Lower lobe of right lung (tissue), 2 donors: ENCODE measurements at places on chromosomes 3 and 15. TPM values are rescaled to one million over a fixed set of nuclear protein-coding genes. Genes with fewer than 3 reads are reported as not detected.

DNA sequence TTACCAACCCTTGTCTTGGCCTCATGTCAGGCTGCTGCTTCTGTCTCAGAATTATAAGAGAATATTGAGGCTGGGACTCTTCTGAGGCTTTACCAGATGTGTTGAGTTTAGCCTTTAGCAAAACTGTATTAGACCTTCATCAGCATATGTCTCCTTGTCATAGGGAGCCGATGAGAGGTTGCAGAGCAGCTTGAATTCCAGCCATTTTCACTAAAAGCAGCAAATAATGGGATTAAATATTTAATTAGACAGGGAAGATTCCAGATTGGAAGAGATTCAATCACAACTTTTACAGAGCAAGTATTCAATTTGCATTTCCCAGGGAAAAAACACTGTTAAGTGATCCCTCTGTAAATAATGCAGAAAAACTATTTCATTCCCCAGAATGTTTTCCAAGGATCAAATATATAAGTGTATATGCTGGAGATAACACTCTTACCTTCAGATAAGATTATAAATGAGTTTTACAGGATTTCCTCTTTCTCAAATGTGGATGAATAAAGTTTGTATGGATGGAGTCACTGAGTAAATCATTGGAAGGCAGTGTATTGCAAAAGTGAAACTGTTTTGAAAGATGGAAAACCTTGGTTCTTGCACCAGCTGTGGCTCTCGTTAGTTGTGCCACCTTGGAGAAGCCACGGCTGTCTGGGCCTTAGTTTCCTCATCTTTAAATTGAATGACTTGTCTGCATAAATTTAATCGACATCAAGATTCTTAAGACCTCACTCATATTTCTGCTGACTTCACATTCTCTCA is 466.4 kb upstream of the SGO1 start:
- no peak for DNase-seq

GRCh38 chr15:81268881-81269601 is 54.9 kb downstream of the STARD5 start:
- no peak for DNase-seq

GRCh38 chr3:181695661-181696491 is 15.8 kb upstream of the SOX2 start:
- DNase-seq, result peak; percentile 51

DNA sequence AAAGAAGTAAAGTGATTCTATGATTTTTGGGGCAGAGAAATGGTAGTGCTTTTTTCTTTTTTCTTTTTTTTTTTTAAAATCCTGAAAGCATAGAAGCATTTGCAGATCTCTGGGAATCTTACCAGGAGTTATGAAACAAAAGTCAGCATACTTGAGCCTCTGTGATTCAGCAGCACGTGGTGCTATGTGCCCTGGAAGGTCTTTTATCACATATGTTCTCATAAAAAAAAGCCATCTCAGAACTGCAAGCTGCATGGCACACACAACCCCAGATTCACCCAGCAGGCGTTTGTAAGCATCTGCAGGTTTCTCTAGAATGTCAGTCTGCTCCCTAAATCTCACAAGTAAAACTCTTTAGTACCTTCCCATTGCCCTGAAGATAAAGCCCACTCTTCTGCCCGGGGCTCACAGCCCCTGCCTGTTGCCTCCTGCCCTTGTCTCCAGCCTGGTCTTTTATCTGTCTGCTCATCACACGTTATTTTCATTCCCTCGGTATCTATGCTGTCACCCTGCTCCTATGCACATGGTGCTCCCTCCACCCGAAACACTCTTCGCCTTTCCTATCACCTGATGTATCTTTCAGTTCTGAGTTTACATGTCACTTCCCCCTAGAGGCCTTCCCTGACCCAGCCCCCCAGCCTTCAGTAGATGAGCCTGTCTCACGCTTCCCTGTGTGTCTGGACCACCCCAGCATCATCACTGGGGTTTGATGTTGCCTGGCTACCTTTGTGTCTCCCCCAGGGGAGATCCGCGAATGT is 72.4 kb downstream of the CHDH start:
- no peak for DNase-seq

DNA sequence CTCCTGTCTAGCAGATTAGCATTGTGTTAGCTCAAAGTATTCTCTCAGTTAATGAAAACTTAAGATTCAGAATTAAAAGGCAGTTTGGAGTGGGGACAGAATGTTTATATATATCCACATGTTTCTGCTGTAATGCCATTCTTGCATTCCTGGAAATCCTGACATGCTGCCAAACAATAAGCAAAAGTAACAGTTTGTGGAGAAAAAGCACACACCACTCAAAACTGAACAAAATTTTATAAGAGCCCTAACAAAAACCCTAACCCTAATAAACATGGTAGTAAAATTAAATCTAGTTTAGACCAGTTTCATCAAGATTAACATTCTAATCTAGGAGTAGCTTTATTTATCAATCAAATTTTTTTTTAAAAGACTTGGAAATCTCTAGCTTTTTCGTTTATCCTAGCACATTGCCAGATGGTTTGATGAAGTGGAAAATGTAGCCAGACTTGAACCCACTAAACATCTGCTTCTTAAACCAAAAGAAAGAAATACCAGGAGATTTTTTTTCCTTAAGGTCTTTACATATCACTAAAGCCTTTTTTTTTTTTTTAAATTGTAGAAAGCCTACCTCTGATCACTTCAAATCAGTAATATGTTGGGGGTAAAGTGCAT is 3.7 kb downstream of the TCAIM start:
- DNase-seq, result no peak

DNA sequence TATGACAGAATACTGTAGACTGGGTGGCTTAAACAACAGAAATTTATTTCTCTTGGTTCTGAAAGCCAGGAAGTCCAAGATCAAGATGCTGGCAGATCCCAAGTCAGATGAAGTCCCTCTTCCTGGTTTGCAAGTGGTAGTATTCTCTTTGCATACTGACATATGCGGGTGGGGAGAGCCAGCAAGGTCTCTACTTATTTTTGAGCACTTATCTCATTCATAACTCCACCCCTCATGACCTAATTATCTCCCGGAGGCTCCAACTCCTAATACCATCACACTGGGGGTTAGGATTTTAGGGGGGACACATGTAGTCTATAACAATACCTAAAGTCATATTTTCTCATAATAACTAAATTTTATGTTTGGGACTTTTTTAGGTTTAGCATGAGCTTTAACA is 65.3 kb downstream of the BLM start:
- DNase-seq, result no peak

- no peak for DNase-seq
These were observed 55.5 kb downstream of the ITGB5 start for GRCh38 chr3:124831628-124832199.

DNA sequence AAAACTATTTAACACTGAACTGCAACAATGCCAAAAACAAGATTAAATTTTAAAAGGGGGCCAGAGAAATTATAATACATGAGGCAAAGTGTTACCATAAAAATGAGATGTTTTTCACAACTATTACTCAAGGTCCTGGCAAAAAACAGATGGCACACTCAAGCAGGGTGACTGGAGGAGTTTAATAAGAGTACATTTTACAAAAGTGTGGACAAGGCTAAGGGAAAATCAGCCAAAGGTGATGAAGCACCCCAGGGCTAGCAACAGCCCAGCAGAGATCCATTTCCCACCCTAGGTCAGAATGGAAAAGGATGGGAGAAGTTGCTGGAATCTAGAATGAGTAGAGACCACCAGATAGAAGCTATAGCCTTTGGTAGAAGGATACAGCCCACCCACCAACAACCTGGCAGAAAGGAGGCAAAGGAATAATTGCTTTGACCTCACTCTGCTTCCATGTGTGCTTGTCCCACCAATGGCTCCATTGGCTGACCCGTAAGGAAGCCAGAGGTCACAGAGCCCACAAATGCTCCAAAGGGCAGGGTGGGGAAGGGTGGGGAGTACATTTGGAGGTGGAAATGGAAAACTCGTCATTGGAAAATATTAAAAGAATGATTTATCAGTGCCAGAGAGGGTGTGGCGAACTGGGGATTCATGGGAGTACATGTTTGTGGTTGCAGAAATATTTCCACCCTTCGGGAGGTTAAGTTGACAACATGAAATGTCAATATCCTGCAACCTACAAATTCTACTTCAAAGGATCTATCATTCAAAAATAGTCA is 161.0 kb upstream of the UBE2E2 start:
- DNase-seq, result no peak

- DNase-seq, result no peak
These were observed 24.0 kb upstream of the BSN start for GRCh38 chr3:49530231-49530630.

DNA sequence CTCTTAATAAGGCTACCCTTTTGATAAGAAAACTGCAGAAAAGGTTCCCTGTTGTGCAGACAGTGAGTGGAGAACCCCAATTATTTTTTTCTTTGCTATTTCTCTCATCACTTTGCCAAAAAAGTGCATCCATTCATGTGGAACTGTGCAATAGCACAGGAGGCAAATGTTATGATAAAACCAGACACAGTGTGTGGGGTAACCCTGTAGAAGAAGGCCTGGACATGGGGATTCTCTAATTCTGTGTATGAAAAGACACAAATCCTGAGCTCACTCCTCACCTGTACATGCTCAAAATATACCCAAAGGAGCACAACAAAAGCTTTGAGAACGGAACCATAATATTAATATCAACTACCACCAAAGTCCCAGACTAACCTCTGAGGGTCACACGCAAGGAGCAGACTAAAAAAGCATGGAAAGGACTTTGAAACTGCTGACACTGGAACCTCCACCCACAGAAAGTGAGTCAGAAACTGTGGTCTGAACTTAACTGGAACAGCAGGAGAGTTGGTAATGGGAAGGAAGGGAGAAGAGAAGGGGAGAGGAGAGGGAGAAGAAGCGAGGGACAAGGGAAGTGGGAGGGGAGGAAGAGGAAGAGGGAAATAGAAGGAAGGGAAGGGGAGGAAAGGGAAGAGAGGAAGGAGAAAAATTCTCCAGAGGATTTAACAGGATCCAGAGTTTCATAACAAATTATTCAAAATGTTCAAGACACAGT is 299.9 kb downstream of the TBC1D5 start:
- DNase-seq, result no peak

DNA sequence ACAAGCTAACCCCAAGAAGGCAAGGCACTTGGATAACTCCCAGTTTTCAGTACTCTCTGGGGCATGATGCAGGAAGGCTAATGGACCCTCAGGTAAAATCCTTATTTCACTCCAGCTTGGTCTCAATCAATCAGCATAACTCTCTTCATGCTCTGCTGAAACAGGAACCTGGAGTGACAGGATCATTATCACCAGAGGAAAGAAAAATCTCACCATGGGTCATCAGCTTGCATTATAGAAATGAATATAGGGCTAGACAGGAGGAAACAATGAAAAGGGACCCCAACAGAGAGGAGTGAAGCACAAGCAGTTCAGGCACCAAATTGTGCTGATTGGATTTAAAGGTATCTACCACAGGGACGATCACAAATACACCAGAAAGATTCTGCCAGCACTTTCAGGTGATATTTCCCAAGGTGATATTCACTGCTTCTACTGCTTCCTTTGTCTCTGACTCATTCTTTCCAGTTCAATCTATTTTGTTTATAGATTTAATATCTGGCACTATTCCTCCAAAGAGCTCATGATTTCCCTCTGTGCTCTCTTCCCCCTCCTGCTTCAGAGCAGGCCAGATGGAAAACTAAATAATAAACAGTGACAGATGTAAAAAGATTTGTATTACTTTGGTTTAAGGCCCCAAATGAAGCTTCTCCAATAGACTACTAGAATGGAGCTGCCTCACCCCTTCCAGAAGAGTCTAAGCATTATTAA is 22.9 kb upstream of the THUMPD3 start:
- no peak for DNase-seq

- DNase-seq, result no peak
These were observed 63.4 kb upstream of the CSPG4 start for GRCh38 chr15:75776065-75776423.

- no peak for DNase-seq
These were observed 9.5 kb upstream of the ADAMTSL3 start for GRCh38 chr15:83644439-83644838.

GRCh38 chr15:72859757-72860145 is 76.2 kb upstream of the ADPGK start:
- no peak for DNase-seq

- DNase-seq, result no peak
These were observed 627.1 kb downstream of the ROBO1 start for GRCh38 chr3:79140708-79141107.

DNA sequence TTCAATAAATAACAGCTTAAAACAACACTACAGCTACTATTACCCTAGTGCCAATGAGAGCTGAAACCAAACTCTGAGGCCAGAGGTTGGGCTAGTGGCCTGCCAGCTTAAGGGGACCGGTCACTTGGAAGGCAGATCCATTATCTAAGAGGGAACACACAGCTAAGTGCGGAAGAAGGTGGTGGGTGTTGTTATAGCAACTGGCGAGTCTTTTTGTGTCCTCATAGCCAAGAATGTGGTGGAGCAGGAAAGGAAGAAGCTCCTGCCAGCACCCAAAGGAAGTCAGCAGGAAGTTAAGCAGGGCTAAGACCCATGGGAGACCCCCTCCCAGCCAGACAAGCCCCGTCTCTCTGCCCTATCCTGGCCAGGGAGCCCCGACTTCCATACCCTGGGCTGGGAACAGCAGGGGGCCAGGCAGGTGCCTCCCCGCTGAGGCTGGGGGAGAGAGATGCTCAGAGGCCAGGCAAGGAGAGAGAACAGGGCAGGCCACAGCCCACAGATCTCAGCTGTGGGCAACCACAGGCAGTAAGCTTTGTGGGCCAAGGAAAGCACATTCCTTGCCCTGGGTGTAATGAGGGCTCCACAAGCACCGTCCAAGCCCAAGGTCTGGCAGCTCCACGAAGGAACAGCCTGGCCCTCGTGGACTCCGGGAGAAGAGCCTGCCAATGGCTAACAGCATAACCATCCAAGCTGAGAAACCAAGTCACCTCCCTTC is 34.0 kb upstream of the HRH1 start:
- no peak for DNase-seq

DNA sequence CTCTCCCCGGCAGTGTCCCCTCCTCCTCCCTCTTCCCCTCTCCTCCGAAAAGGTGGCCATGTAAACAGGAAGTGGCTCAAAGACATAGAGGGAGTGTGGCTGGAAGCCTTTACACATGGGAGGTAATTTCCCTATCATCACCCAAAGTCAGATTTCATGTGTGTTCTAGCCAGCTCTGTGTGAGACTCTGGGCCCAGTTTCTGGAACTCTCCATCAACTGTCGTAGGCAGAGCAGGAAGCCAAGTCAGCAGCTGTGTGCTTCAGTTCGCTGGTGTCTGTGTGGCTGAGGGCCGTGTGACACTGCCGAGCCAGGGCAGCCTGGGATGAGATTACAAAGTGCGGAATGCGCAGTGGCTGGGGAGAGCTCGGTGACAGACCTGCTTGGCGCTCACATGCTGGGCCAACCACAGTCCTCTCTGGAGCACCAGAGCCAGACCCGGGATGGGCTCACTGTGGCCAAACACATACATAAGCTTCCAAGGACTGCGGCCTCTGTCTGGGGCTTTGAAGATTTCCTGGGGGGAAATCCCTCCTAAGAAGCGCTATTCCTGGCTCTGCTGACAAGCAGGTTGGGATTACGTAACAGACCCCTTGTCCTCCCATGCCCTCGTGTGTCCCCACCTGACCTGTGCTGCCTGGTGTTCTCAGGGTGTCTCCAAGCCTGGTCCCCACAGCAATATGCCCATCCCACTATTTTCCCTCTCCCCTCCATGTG is 50.7 kb downstream of the UMPS start:
- DNase-seq, result peak; percentile 61

GRCh38 chr15:26182441-26182840 is 319.3 kb upstream of the ATP10A start:
- DNase-seq, result no peak

GPR87 gene
- 0.24 TPM for total RNA-seq

ACTRT3 gene
- total RNA-seq, result 0.92 TPM

LPCAT4 gene
- total RNA-seq, result 37.0 TPM

TMEM40 gene
- total RNA-seq, result 1.0 TPM

SUCLG2 gene
- 50.7 TPM for total RNA-seq

EFHB gene
- total RNA-seq, result 5.6 TPM

KBTBD13 gene
- not detected for total RNA-seq
